ENCODE measurements at places on chromosomes 12 and 14. TPM values are rescaled to one million over a fixed set of nuclear protein-coding genes. Genes with fewer than 3 reads are reported as not detected.

DNA sequence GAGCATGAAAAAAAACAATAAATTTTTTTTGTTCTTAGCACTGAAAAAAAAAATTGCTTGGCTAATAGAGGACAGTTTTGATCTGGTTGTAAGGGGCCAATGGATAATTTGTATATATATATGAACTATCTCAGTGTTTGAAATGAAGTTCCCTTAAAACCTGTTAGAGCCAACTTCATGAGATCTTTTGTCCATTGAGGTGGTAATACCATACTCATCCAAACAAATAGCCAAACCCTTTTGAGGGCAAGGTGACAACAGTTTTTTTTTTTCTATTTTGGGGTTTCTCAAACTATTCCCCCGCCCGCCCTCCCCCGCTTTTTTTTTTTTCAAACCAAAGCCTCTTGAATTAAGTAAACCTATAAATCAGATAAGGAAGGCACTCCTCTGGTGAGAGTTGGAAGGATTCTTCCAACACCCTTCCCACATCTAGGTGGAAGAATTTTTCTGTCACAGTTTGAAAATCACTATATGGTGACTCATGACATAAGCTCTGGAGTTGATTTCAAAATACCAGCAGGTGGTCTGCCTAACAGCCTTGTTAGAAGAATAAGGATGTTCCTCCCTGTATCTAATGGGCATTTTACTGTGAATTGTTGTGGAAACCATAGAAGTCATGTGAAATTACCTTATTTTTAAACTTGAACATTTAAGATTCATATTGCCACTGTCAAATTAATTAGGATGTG lies 10.2 kb downstream of the ARHGAP5 start:
- no peak for DNase-seq

DNA sequence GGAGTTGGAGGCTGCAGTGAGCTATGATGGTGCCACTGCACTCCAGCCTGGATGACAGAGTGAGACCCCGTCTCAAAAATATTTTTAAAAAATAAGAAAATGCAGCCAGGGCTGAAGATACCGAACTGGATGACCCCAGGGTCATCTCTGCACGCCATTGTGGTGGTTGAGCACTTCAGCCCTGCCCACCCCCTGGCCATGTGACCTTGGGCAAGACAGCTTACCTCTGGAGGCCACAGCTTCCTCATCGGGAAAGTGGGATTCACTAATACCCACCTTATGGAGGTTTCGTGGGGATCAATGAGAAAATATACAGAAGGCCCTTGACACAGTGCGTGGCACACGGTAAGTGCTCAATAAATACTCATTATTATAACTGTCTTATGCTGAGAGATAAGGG lies 25.5 kb downstream of the MVK start:
- no peak for DNase-seq

GRCh38 chr12:119159844-119160243 lies 18.9 kb upstream of the HSPB8 start:
- no peak for DNase-seq

- DNase-seq = no peak
These were observed 189.7 kb upstream of the RGS6 start for GRCh38 chr14:71742485-71742884.

DNA sequence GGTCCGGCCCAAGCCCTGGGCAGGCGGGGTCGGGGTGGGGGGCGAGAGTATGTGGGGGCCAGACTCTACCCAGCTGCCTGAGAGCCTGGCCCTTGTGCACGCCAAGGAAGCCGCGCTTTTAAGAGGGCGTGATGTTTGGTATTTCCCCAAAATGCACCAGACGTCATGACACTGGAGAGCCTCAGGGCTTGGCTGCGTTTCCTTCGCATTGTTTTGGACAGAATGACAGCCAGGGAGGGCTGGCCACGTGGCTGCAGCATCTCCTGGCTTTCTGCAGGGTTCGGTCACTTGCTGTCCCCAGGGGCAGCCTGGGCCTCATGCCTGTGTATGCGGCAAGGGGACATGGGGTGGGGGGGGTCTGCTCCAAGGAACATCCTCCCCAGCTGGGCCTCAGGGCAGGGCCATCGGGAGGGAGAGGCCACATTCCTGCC lies 16.1 kb upstream of the NUDT14 start:
- no peak for DNase-seq

DNA sequence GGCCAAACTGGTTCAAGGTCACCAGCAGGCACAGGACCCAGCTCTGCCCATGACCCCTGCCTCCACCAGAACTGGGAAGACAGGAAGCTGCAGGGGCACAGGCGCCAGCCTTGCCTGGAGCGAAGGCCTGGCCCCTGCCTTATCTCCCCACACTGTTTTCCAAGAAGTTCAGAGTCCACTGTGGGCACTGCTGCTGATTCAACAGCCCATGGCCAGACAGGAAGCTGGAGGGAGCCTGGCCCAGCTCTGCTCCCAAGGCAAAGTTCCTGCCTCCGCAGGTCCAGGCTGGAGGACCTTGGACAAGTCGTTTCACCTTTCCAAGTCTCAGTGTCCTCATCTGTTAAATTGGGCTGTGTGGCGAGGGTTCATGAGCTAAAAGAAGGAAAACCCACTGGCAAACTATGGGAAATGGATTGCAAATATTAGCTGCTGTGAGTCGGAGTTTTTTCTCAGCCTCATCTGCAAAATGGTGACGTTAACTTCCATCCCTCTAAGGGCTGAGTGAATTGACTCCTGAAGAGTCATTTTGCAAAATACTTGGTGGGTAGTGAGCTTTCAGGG lies 1.2 kb downstream of the PHETA1 start:
- DNase-seq = no peak

GRCh38 chr14:44162197-44162596 lies 344.9 kb downstream of the FSCB start:
- DNase-seq = no peak

PIK3C2G gene
- total RNA-seq = not detected

CCDC175 gene
- not detected for total RNA-seq

NR4A1 gene
- 41.8 TPM for total RNA-seq

SYNDIG1L gene
- not detected for total RNA-seq

RNASE4 gene
- 0.75 TPM for total RNA-seq

DENND5B gene
- 0.26 TPM for total RNA-seq

NOP9 gene
- 38.3 TPM for total RNA-seq

TSPAN8 gene
- total RNA-seq = not detected

FAM90A1 gene
- 0.14 TPM for total RNA-seq
